ENCODE measurements at places on chromosomes 5 and 9. TPM values are rescaled to one million over a fixed set of nuclear protein-coding genes. Genes with fewer than 3 reads are reported as not detected.

The SPINK6 gene
- not detected for total RNA-seq

The CCL19 gene
- 19.9 TPM for total RNA-seq

The GFRA3 gene
- not detected for total RNA-seq

The MZB1 gene
- total RNA-seq = 12.2 TPM

The EXOSC3 gene
- 35.3 TPM for total RNA-seq

The RLN1 gene
- 0.48 TPM for total RNA-seq

The B4GALT1 gene
- total RNA-seq = 58.8 TPM

The MGAT1 gene
- 274 TPM for total RNA-seq

The ARHGEF37 gene
- 4.5 TPM for total RNA-seq

The PHF24 gene
- 0.48 TPM for total RNA-seq

GRCh38 chr5:35182910-35183535 lies 47.3 kb downstream of the PRLR start:
- peak; percentile 43 for DNase-seq

- DNase-seq = no peak
Observed at GRCh38 chr5:123949807-123950340, 437.9 kb downstream of the CSNK1G3 start.

GRCh38 chr9:79579624-79580023 lies 7.9 kb downstream of the TLE4 start:
- no peak for DNase-seq

DNA sequence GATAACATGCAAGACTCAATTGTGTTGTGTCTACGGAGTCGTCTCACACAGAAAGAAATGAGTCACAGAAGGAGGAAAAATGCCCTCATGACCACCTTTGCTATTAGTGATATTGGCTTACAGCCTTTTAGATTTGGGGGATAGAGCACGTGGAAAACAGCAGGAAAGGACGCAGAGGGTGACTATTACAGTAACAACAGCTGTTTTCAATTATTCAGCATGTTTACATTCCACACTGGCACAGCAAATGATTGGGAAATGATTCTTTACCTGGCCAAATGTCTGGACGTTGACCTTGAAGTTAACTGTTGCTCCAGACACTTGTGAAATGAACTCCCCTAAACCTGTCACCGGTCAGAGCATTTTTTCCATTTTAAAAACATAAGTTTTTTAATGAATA lies 46.8 kb downstream of the APTX start:
- DNase-seq = no peak

DNA sequence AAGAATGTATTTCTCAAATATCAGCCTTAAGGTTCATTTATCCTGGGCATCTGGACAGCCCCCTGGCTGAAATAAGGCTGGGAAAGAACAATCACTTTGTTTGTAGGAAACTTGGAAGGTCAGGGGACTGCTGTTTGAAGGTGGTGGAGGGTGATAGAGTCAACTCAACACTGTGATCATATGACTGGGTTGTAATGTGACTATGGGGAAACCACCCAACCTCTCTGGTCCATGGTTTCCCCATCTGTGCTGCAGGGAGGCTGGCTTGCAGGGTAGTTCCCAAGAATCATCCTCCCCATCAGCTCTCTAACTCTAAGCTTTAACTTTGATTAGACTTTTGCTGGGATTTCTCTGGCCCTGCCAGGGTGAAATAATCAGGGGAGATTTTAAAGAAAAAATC lies 10.0 kb downstream of the INSYN2B start:
- DNase-seq = no peak

GRCh38 chr5:58617241-58617640 lies 34.4 kb downstream of the RAB3C start:
- DNase-seq = peak; percentile 19

DNA sequence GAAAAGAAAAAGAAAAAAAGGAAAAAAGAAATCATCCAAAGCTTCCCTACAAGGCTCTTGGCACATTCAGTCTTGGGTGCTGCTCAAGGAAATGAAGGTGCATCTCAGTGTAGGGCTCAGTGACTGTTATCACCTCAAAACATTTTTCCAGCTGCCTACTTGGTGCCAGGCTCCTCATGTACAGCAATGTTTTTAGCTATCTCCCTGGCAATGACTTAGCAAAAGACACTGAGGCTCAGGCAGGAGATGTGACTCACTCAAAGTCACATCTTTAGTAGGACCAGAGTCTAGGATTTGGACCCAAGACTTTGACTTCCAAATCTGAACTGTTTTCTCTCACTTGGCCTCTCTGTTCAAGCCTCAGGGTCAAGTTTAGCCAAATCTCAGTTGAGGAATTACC lies 264.2 kb downstream of the CRB2 start:
- no peak for DNase-seq

DNA sequence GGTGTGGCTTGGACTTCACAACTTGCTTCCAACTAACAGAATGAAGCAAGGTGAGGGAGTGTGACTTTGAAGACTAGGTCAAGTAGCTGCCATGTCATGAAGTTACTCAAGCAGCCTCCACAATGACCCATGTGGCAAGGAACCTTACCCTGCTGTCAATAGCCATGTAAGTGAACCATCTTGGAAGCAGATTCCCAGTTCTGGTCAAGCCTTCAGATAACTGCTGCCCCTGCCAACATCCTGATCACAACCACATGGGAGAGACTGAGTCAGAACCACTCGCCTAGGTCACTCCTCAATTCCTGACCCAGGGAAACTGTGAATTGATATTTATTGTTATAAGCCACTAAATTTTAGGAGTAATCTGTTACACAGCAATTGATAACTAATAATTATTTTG lies 10.9 kb downstream of the ZCCHC10 start:
- DNase-seq = no peak

GRCh38 chr9:5073701-5074100 lies 88.6 kb downstream of the JAK2 start:
- DNase-seq = no peak

- peak; percentile 57 for DNase-seq
Observed at GRCh38 chr9:13330396-13331004, 51.0 kb upstream of the MPDZ start.

GRCh38 chr5:61340775-61341361 lies 8.8 kb downstream of the ZSWIM6 start:
- no peak for DNase-seq

GRCh38 chr5:54516051-54516655 lies 1.4 kb upstream of the SNX18 start:
- peak; percentile 37 for DNase-seq

DNA sequence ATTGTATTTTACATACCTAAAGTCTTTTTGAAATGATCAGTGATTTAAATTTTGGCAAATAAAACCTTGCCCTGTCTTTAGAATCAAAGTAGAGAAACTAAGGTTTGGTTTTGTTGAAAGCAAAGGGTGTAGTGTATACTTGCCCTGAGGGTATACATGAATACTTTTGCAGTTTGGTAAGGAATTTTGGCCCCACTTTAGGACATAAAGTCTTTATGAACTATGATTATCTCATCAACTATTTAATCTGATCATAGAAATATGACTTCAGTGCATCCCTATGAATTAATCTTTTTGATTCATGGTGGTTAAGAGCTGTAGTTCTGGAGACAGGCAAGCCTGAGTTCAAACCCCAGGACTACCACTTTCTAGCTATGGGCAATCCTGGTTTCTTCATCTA lies 17.7 kb downstream of the RAD1 start:
- DNase-seq = no peak

- DNase-seq = no peak
Observed at GRCh38 chr5:40171971-40172370, 507.7 kb upstream of the PTGER4 start.

GRCh38 chr5:6728011-6728794 lies 15.0 kb downstream of the TENT4A start:
- peak; percentile 16 for DNase-seq

DNA sequence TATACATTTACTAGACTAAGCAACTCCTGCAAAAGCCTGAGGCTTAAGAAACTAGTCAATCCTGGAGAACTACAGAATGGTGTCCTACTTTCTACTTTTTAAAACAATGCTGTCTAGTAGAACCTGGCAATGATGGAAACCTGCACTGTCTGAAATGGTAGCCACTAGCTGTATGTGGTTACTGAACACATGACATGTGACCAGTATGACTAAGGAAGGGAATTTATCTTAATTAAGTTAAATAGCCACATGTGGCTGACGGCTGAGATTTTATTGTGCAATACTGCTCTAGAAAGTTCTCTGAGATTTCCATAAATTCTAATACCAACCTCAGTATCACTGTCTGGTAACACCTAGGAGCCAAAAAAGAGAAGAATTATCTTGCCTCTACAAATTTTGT lies 44.9 kb upstream of the RAPGEF6 start:
- no peak for DNase-seq

GRCh38 chr9:1890816-1891215 lies 124.3 kb upstream of the SMARCA2 start:
- DNase-seq = peak; percentile 92

DNA sequence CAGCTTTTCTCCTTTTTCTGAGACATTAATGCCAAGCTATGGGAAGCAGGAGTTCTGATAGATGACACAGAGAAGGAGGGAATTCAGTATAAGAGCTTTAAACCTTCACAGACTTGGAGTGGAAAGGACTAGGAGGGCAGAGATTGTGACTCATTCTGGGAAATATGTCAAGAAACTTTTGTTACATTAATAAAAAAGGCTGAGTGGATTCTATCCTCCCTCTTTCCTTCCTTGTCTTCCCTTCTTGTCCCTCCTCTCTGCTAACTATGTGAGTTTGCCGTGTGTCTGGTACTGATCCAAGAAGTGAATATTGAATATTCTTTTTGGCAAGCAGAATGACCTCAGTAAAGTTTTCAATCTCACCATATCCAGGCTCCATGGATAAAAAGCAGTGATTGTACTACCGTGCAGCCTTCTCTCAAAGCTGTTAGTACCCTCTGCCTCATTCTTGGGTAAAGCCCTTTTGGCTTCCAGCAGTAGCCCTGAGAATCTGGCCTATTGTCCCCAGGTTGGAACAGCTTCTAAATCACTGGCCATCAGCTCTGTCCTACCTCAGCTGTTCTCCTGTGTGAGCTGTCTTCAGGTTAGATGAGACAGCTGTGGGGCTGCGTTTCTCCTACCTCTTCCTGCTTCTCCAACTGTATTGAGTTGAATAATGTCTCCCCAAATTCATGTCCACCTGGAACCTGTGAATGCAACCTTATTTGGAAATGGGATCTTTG lies 73.9 kb downstream of the ATG10 start:
- DNase-seq = peak; percentile 14

- DNase-seq = no peak
Observed at GRCh38 chr5:13246053-13246452, 698.4 kb downstream of the DNAH5 start.

DNA sequence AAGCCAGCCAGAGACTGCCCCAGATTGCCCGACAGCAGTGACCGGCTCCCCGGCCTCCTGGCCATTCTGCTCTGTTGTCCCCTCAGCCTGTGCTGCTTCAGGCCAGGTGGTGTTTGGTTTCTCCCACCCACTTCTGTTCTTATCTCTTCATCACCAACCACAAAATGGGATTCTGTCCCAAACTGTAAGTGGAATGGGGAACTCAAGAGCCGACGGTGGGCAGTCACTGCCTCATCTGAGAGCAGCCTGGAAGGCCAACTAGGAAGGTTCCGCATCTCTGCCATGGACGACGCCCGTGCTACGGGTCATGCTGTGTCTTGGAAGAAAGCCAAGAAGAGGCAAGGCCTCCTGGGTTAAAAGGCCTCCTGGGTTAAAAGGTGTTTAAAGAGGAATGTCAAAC lies 219.0 kb upstream of the PIK3R1 start:
- DNase-seq = no peak

GRCh38 chr9:110820381-110820780 lies 151.8 kb downstream of the MUSK start:
- no peak for DNase-seq

GRCh38 chr5:72328172-72328571 lies 8.0 kb downstream of the PTCD2 start:
- DNase-seq = no peak

DNA sequence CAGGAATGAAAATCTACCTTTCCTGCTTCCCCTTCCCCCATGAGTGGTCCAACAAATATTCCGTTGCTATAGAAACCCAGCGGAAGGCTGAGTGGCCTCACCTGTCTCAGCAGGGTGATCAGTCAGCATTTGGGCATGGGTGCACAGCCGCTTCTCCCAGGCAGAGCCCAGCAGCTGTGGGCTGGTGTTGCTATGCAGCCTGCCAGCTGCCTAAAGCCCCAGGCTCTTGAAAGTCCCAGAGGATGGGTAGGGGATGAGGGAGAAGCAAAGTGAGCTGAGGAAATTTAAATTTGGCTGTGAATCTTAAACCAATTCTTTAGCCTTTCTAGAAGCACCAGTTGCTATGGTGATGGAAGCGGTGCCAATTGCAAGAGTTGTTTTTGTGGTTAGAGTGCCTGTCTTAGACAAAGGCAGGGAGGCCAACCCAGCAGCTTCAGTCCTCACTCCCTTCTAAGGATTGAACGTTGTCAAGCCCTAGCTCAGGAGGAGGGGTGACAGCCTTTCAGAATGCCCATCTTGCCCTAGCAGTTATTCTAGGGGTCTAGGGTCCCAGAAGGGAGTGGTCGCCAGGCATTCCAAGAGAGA lies 151.5 kb upstream of the PITX1 start:
- DNase-seq = peak; percentile 42

DNA sequence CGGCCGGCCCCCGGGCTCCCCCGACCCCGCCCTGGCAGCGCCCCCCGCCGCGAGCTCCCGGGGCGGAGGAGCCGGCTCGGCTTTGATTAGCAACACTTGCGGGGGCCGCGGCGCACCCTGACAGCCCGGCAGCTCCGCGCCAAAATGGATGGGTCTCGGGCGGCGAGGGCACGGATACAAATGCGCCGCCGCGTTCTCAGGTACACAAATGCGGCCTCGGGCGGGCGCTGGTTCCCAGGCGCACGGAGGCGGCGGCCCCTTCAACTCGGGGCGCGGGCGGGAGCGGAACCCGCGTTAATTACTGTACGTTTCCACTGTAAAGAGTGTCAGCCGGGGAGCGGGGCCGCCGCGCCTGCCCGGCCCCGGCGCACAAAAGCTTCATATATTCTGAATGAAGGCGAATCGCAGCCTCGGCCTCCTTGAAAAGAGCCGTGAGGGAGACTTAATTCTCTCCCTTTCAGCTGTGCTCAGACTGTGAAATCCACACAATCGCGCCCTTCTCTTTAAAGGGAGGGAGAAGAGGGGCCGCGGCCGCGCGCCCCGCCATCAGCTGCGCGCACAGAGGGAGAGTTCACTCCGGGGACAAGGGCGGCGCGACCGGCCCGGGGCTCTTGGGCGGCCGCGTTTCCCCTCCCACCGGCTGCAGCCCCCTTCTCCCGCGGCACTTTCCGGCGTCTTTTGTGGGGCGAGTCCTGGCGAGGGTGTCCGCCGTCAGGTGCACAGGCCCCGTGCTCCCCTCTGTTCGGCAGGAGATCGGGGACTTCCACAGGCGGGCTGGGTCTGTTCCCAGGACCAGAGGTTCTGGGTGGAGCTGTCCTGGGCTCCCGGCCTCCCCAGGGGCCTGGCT lies 27.0 kb downstream of the MSX2 start:
- peak; percentile 53 for DNase-seq
